ENCODE measurements at places on chromosomes 16 and 17. TPM values are rescaled to one million over a fixed set of nuclear protein-coding genes. Genes with fewer than 3 reads are reported as not detected.

DNA sequence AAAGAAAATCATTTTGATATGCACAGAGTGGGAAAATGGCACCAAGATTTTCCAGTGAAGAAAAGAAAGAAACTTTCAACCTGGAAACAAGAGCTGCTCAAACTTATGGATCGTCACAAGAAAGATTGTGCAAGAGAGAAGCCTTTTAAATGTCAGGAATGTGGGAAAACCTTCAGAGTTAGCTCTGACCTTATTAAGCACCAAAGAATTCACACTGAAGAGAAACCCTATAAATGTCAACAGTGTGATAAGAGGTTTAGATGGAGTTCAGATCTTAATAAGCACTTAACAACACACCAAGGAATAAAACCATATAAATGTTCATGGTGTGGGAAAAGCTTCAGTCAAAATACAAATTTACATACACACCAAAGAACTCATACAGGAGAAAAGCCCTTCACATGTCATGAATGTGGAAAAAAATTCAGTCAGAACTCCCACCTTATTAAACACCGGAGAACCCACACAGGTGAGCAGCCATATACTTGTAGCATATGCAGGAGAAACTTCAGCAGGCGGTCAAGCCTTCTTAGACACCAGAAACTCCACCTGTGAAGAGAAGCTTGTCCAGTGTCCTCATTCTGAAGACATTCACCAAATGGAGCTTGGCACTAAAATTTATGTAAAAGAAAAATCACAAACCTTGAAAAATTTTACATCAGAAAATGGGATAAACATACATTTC is 12.2 kb downstream of the ZNF75A start:
- peak; percentile 18 for DNase-seq

GRCh38 chr16:15855704-15856003 is 1.2 kb downstream of the MYH11 start:
- no peak for DNase-seq

DNA sequence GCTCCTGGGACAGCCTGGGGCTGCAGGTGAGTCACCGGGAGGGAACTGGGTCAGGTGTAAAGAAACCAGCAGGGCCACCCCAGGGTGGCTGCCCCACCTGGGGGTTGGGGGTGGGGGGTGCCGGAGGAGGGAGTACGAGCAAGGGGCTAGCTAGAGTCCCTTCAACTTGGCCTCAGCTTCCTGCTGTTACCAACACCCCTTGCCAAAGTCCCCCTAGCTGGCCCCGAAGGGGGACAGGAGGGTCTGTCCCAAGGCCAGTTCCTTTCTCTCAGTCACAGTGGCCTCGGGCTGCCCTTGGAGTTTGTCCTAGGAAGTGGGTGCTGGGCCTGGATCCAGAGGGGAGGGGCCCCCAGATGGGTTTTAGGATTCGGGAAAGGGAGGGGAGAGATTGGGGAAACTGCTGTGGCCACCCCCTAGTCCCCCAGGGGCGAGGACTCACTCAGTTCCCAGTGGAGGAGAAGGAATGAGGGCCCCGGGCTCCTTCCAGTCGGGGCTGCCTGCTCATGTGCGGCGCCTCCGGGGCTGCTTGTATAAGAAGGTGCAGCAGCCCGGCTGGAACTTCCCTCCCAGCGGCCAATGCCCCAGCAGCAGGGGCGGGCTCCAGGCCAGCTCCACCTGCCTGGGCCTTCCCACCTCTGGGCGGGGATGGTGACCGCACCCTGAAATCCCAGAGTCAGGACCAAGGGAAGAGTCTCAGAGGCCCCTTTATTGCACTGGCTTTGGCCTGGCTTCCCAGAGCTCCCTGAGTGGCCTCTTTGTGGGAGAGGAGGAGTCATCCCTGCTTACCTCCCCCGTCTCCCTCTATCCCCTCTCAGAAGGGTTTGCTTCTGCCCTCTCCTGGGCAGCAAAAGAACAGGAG is 7.3 kb downstream of the ARHGAP27 start:
- peak; percentile 35 for DNase-seq

DNA sequence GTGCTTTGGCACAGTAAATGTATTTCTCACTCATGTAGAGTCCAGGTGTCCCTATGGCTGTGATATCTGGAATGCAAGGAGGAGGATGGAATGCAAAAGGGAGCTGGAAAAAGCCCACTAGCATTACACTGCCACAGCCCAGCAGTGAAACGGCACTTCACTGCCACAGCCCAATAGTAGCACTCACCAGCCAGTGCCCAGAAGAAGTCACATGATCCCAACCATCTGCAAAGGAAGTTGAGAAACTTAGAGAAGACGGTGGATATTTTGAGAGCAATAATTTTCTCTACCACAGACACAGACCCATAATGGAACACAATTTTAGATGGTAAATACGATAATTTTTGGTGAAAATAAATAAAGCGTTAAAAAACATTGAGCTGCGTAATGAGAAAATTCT is 51.8 kb downstream of the C16orf82 start:
- no peak for DNase-seq

DNA sequence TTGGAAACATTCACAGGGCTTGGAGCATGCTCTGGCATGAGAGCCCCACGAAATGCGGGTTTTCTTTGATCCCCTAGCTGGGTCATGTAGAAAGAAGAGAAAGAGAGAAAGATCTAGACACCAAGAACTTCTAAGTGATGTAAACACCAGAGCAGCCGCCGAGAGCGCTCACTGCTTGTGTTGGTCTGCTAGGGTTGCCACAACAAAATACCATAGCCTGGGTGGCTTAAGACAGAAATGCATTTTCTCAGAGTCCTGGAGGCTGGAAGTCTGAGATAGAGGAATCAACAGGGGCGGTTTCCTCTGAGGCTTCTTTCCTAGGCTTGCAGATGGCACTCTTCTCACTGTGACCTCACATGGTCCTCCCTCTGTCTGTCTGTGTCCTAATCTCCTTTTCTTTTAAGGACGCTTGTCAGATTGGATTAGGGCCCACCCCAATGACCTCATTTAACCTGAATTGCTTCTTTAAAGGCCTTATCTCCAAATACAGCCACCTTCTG is 139.5 kb downstream of the CYLD start:
- no peak for DNase-seq

- DNase-seq, result no peak
These were observed 21.7 kb upstream of the PAFAH1B1 start for GRCh38 chr17:2571523-2572303.

- peak; percentile 97 for DNase-seq
These were observed 26.8 kb upstream of the PRKCA start for GRCh38 chr17:66275651-66276050.

- no peak for DNase-seq
These were observed 49.9 kb downstream of the RBFOX1 start for GRCh38 chr16:7382521-7382920.

DNA sequence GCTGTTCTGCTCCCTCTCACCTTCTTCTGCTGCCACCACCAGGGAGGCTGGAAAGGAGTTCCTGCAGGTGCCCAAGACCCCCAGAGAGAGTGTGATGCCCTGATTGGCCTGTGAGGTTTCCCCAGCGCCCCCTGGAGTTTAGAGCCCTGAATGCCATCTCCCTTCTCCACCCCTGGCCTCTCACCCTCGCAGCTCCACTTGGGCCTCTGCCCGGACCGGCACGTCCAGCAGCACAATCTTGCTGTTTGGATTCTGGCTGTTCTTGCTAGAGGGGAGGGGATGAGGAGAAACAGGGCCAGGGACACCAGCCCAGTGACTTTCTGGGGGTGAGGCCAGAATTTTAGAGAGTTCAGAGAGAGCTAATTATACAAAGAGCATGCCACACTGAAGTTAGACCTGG is 12.5 kb upstream of the FAM171A2 start:
- no peak for DNase-seq

- DNase-seq, result no peak
These were observed 22.6 kb downstream of the SRCAP start for GRCh38 chr16:30721606-30722005.

- DNase-seq, result peak; percentile 52
These were observed 38.8 kb downstream of the C16orf95 start for GRCh38 chr16:87278191-87279093.

DNA sequence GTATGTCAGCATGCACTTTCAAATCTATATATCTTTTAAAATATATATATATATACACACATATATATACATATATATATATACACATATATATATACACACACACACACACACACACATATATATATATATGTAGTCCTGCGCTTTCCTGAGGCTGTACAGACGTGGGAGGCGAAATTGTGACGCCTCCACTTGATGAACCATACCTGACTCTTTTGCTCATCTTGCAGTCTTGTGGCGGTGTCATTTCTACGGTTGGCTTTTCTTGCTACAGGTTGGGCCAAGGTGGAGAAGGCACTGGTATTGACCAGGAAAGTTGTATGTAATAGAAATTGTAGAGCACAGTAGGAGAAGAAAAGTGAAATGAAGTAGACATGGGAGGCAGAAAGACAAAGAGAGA is 88.2 kb downstream of the RBFOX1 start:
- no peak for DNase-seq

DNA sequence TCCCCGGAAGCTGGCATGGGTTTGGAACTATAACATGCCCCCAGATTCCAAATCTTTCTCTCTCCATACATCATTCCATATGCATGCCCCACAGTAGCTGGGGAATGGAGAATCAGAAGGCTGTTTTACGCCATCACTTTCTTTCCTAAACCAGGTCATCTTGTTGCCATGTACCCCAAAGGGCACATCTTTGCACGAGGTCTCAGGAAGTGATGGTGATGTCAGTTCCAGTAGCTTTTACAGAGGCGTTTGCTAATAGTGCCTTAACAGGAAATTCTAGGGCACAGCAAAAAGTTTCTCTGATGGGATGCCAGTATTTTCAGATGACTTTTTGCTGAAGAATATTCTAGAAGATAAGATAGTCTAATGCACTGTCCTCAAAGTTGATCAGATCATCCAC is 241.5 kb downstream of the MAF start:
- no peak for DNase-seq

DNA sequence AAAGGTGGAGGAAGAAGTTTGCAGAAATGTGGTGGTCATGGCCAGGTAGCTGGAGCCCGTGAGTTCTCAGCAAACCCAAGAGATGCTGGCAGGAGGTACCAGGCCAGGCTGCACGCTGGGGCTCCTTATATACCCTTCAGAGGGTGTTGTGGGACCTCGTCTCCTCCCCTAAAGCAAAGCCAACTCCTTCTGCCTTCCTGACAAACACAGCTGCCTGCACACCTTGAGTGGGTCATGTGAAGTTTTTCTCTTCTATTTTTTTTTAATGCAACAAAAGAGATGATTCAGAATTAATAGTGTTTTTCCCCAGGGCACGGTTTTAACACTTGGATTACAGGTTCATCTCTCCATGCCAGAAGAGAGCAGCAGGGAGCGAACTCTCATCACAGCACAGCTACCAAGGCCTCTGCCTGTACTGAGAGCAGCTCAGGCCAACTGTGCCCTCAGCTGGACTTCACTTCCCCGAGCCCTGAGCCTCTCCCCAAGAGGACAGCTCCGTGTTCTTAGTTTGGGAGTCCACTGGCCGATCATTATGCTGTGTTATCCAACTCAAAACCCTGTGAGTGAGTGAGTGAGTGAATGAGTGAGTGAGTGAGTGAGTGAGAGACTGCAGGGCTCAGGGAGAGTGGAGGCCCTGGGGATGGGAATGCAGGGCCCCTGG is at the start of gene KRT15:
Gene KRT15, minus strand, starts transcription at position 102 of the 661 bp plus-strand sequence. Its CDS starts 63 bp downstream, at position 39.
- no peak for DNase-seq

GRCh38 chr17:16351831-16352230 is 1.4 kb downstream of the CENPV start:
- DNase-seq, result peak; percentile 65

DNA sequence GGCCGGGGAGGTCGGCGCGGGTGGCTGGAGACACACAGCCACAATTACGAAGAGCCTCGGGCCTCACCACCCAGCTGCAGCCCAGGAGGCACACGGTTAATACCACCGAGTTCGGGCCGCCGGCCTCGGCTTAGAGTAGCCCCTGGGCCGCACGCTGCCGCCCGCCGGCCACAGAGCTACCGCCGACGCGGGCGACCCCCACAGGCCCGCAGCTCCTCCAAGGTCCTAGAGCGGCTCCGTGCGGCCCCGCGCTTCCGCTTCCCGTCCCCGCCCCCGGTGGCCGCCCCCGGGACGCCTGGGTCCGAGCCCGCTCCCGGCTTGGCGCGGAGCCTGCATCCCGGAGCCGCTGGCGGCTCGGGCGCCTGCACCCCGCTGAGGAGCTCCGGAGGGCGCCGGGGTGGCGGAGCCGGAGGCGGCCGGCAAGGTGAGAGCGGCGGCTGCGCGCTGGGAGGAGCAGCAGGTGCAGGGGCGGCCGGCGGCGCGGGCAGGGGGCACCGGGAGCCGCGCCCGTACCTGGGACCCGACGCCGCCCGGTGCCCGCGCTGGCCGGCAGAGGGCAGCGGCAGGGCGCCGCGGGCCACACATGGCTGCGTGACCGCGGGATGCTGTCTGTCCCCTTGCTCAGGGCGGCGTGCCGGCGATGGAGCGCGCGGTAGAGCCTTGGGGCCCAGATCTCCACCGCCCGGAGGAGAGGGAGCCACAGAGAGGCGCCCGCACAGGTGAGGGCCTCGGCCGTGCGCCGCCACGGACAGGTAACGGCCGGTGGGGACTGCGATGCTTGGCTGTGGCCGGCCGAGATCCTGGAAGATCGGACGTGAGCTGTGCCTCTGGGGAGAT is at the start of gene ZNF48:
Gene ZNF48, plus strand, starts transcription at position 266 of the 837 bp plus-strand sequence. Its CDS starts 375 bp downstream, at position 641.
- peak; percentile 84 for DNase-seq

- no peak for DNase-seq
These were observed 23.1 kb upstream of the DOK4 start for GRCh38 chr16:57509231-57509923.

- peak; percentile 48 for DNase-seq
These were observed 11.6 kb upstream of the ZNF689 start for GRCh38 chr16:30621765-30622164.

GRCh38 chr17:58710948-58711552 is 18.6 kb downstream of the RAD51C start:
- DNase-seq, result peak; percentile 25

GRCh38 chr16:50190292-50190691 is 37.2 kb downstream of the TENT4B start:
- no peak for DNase-seq

DNA sequence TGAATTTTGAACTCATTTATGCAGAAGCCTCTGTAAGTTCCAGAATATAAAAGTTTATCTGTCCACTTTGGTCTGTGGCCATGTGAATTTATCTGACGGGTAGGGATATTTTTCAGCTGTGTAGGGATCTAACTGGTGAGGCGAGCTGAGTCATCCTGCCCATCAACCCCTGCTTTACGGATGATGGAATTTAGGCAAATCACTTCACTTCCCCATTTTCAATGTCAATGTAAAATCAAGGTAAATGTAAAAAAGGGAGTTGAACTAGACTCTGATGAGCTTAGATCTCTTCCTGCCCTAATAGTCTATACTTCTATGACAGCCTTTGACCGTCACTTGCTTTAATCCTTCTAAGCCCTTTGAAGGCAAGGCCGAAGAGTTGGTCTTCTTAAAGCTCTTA is 2.6 kb downstream of the SLC16A6 start:
- DNase-seq, result no peak

The CMTR2 gene
- 16.0 TPM for total RNA-seq

The UBE2I gene
- 135 TPM for total RNA-seq

The KARS1 gene
- 155 TPM for total RNA-seq

The COPZ2 gene
- total RNA-seq, result 25.1 TPM

The ARMC5 gene
- total RNA-seq, result 12.1 TPM

The TEKT1 gene
- not detected for total RNA-seq

The CLDN6 gene
- total RNA-seq, result 449 TPM

The AHSP gene
- total RNA-seq, result not detected

The CCDC154 gene
- 1.5 TPM for total RNA-seq

The CIBAR2 gene
- not detected for total RNA-seq

The RCVRN gene
- not detected for total RNA-seq

The SETD6 gene
- total RNA-seq, result 7.4 TPM

The C16orf89 gene
- total RNA-seq, result not detected

The PRDM7 gene
- not detected for total RNA-seq

The ABCC12 gene
- total RNA-seq, result not detected

The APOBR gene
- not detected for total RNA-seq

The AANAT gene
- total RNA-seq, result 0.19 TPM

The HEATR3 gene
- total RNA-seq, result 26.8 TPM

The KCTD11 gene
- 41.4 TPM for total RNA-seq

The C1QL1 gene
- total RNA-seq, result not detected

Measured in astrocyte (in vitro differentiated cells and primary cell).